ENCODE measurements at places on chromosomes 1 and 21. TPM values are rescaled to one million over a fixed set of nuclear protein-coding genes. Genes with fewer than 3 reads are reported as not detected.

- H3K27ac ChIP-seq: no peak overlapping the region
- H3K36me3 ChIP-seq: no peaks in the 10 kb centered on the region
- H3K27me3 ChIP-seq: no peaks in the 10 kb centered on the region
- DNase-seq: no peak
Observed at GRCh38 chr1:221858818-221859611, 117.1 kb upstream of the DUSP10 start.

DNA sequence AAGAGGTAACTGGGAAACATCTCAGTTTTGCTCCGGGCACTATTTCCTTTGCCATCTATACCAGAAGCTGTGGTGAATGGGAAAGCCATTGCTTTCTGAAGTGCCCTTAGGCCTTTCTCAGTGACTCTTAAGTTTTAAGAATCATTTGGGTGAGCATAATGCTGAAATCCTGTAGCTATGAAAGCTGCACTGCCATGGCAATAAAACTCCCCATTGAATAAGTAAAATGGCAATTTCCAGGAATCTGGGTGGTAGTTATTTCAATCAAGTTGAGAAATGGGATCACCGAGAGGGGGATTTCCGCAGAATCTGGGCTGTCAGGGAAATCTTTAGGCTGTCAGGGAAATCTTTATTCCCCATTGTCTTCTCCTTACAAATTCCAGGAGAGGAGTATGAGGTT lies 26.8 kb upstream of the MACF1 start:
- no peaks in the 10 kb centered on the region for H3K36me3 ChIP-seq
- H3K4me3 ChIP-seq: no peak overlapping the region
- H3K4me1 ChIP-seq: peaks cover 24% of the 10 kb centered on the region
- no peak overlapping the region for H3K27ac ChIP-seq
- no peak for DNase-seq
- no peaks in the 10 kb centered on the region for H3K27me3 ChIP-seq

ZNF695 gene
- total RNA-seq: 14.9 TPM

DNA sequence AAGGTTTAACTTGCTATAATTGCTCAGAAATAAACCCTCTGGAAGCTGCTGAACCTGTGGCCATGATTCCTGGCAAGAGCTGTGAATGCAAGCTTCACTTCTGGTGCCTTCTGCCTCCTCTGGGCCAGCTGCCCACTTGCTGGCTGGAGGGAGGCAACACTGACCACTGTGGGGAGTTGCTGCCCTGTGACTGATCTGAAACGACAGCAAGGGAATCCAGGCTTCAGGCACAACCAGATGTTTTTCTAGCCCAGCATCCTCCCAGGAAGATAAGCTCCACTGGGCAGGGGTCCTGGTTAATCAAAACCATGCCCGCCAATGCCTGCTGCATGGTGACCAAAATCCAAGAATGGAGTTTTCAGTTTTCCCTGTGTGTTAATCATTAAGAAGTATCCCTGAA lies 180.0 kb upstream of the HMGB4 start:
- DNase-seq: no peak
- H3K27ac ChIP-seq: no peak overlapping the region
- H3K4me3 ChIP-seq: no peak overlapping the region

DNA sequence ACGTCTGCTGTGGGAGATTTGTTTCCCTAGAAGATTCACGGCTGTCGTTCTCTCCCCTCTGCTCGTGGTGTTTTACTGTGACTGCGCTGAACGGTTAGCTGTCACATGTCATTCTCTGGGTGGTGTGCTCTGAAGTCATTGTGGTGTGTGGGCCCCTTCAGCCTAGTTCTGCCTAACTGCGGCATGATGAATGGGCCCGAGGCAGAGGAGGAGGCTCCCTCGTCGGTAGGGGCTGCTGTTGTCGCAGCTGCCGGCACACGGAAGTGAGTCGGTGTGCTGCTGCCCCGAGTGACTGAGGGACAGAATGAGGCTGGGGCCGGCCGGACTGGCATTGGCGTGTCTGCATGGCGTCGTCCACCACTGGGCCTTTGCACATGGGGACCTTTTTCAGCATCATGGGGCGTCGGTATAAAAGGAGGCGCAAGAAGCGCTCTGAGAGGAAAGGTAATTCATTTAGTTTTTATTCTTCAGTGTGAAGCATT lies 77.9 kb downstream of the ADARB1 start:
- peaks cover 8% of the 10 kb centered on the region for H3K4me1 ChIP-seq
- no peaks in the 10 kb centered on the region for H3K36me3 ChIP-seq
- H3K27me3 ChIP-seq: no peaks in the 10 kb centered on the region
- H3K4me3 ChIP-seq: no peak overlapping the region
- DNase-seq: no peak
- H3K27ac ChIP-seq: no peak overlapping the region

MTFR1L gene
- 35.8 TPM for total RNA-seq

- H3K27ac ChIP-seq: no peak overlapping the region
- no peaks in the 10 kb centered on the region for H3K36me3 ChIP-seq
- H3K4me3 ChIP-seq: no peak overlapping the region
- no peaks in the 10 kb centered on the region for H3K27me3 ChIP-seq
Observed at GRCh38 chr1:12097321-12097720, 34.2 kb downstream of the TNFRSF8 start.

DNA sequence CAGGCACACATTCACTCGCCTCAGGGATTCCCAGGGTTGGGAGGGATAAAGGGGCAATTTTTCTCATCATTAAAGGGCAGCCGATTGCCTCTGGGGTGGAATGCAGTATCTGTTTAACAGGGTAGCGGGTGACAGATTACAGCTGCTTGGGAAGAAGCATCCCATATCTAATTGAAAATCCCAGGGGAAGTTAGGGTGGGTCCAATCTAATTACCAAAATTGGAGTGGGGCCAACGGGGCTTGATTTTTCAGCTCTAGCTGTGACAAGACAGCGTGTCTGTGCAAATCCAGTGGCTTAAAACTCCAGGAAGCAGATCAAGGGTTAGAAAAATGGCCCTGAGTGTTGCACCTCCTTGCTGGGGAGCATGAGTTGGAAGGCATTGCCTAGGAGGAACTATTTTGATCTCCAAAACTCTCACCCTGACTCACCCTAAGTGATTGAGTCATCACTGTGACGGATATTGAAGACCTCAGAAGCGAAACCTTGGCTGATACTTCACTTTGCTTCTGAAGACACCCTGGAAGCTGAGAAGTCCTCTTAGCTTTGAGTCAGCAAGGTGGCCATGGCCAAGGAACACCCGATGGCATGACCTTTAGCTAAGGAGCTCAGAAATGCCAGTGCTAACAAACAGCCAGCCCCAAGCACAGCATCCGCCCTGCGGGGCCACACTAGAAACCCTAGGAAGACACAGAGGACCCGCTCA lies 46.0 kb downstream of the GRHL3 start:
- H3K27me3 ChIP-seq: no peaks in the 10 kb centered on the region
- H3K4me3 ChIP-seq: no peak overlapping the region
- peaks cover 65% of the 10 kb centered on the region for H3K4me1 ChIP-seq
- H3K36me3 ChIP-seq: no peaks in the 10 kb centered on the region
- H3K27ac ChIP-seq: peak overlapping the region; percentile 78

DNA sequence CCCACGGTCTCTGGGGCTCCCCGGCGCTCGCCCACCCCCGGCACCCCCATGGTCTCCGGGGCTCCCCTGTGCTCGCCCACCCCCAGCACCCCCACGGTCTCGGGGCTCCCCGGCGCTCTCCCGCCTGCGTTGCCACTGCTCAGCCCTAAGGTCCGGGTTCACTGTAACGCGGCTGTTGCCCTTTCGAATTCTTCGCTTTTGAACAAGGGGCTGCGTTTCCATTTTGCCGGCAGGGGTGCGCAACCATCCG lies 5.2 kb upstream of the FTCD start:
- no peak for DNase-seq
- peaks cover 5% of the 10 kb centered on the region for H3K27me3 ChIP-seq
- H3K4me1 ChIP-seq: no peaks in the 10 kb centered on the region
- no peaks in the 10 kb centered on the region for H3K36me3 ChIP-seq

CLEC20A gene
- total RNA-seq: not detected

DNA sequence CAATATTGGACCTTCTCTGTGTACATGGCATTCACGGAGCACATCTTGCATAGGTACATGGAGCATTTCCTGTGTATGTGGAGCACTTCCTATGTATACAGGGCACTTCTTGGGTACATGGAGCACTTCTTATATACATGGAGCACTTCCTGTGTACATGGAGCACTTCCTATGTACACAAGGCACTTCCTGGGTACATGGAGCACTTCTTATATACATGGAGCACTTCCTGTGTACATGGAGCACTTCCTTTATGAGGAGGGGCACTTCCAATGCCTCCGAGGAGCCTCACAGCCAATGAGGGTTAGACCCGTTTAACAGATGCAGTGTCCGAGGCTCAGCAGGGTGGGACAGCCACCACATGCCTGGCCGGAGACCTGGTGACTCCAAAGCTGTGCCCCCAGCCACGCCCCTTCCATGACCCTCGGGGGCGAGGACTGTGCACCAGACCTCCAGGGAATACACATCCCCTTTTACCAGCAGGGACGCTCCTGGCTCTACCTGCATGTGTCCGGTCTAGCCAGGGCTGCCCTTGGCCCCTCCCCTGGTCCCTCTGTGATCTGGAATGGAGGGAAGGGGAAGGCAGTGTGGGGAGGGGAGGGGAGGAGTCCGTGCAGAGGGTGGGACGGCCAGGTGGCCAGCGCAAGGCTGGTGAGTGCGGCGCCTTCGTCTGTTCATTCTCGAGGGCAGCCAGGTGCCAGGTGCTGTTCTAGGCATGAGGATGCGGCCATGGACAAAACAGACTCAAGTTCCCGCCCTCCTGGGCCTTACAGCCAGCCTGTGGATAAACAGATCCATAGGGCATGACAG lies 195.1 kb upstream of the TMEM51 start:
- no peaks in the 10 kb centered on the region for H3K4me1 ChIP-seq
- no peaks in the 10 kb centered on the region for H3K27me3 ChIP-seq
- no peak overlapping the region for H3K27ac ChIP-seq
- no peak for DNase-seq

Data from HCT116 (cell line).